ENCODE measurements at places on chromosomes 3 and 15.

DNA sequence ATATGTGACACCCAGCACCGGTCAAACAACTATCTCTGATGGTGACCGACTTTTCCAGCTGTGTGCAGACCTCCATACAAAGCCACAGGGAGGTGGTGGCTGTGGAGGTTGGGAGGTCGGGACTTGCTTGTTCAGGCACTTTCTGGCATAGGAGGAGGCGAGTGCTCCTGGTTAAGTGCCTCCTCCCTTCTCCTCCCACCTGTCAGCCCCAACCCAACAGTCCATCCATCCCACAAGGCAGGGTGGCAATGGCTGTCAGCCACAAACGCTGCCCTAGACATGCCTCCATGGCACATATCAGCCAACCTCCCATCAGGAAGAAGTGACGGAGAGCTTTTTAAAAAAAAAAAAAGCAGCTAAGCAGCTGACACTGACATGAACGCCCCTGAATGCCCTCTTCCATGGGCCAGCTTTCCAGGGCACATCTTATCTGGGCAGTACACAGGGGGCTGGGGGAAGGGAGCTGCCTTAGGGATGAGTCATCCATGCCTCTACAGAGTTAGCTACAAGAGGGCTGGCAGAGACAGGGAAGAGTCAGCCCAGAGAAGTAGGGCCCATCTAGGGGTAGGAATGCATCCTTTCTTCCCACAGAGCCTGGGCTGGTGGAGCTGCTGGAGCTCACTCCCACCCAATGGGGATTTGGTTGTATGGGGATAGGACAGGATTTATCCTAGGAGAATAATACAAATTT, 41.2 kb downstream of the CCDC12 start:
- no peak for DNase-seq
- H3K4me3 ChIP-seq: no peak overlapping the region
- H3K36me3 ChIP-seq: peaks cover 30% of the 10 kb centered on the region
- H3K27ac ChIP-seq: no peak overlapping the region
- no peaks in the 10 kb centered on the region for H3K27me3 ChIP-seq

GRCh38 chr15:100650685-100651084, 48.3 kb downstream of the ASB7 start:
- H3K27me3 ChIP-seq: no peaks in the 10 kb centered on the region
- no peak overlapping the region for H3K4me3 ChIP-seq

DNA sequence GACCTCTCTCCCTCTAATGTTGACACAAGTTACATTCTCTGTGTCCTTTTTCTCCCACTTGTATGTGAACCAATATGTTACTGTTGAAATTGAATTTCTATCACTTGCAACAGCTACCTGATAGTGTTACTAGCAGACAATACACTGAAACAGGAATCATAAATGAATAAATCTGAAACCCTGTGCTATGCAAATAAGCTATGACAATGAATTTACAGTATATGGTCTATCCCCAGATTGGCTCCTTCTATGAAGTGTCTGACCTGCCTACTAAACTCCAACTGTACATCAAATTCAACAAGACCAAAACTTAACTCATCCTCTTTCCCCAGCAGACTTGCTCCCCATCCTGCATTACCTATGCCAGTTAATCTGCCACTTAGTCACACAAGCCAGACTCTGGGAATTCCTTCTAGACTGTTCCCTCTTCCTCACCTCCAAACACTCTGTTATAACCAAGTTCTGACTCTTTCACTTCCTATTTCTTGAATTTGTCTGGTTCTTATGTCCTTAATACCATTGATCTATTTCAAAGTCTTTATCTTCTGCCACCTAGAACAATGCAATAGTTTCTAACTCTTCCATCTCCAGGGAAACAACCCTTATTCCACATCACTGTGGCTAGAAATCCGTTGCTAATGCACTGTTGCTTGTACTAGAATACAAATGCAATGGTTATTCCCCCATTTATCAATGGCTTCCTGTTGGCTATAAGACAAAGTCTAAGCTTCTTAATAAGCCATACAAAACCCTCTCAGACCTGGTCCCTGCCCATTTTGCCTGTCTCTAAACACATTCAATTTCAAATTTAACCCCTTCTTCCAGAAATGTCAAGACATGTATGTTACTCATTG, 13.4 kb upstream of the ZNF639 start:
- DNase-seq: no peak
- no peak overlapping the region for H3K27ac ChIP-seq
- H3K36me3 ChIP-seq: no peaks in the 10 kb centered on the region
- no peaks in the 10 kb centered on the region for H3K27me3 ChIP-seq

DNA sequence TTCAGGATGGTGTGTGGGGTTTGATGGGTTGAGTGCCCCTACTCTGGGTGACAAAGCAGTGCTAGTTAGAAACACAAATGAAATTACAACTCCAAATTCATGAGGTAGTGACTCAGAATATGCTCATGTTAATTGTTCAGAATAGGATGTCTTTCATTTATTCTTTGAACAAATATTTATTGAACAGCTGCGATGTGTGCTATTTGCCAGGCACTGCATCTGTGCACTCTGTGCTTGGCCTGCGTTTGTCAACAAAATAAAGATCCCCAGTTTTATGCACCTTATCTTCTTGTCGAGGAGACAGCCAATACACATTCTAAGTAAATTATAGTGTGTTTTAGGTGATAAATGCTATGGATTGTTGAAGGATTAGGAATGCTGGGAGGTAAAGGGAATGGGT, 27.3 kb downstream of the MED12L start:
- no peak overlapping the region for H3K4me3 ChIP-seq
- no peaks in the 10 kb centered on the region for H3K4me1 ChIP-seq
- H3K36me3 ChIP-seq: no peaks in the 10 kb centered on the region
- no peak overlapping the region for H3K27ac ChIP-seq
- no peak for DNase-seq
